ENCODE measurements at places on chromosomes 6 and 20.

DNA sequence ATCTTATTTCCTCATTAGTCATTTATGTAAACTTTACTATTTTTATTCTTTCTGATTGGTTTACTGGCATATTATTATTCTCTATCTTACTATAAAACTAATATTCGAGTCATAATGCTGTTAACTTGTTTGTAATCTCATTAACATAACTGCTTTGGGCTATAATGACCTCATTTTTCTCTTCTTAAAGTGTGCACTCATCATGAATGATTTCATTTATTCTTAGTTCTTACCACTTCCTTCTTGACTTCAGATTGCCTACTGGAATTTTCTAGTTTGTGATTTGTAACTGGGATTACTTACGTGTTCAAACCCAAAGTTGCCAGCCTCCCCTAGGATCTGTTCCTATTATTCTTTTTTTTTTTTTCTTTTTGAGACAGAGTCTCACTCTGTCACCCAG lies 91.8 kb upstream of the TNFAIP3 start:
- DNase-seq, result no peak

- DNase-seq, result no peak
Observed at GRCh38 chr6:165106261-165106660, 203.1 kb downstream of the C6orf118 start.

DNA sequence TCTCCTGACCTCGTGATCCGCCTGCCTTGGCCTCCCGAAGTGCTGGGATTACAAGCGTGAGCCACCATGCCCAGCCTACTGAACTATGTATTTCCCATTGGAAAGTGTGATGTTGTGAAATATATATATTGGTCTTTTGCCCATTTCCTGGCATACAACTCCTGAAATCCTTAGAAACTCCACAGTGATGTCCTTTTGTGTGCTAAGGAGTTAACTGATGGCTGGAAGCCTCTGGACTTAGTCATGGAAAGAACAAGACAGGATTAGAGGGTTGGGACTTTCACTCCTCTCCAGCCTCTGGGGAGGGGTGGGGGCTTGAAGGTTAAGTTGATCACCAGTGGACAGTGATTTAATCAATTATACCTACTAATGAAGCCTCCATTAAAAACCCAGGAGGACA lies 7.1 kb downstream of the PANK2 start:
- no peak for DNase-seq

DNA sequence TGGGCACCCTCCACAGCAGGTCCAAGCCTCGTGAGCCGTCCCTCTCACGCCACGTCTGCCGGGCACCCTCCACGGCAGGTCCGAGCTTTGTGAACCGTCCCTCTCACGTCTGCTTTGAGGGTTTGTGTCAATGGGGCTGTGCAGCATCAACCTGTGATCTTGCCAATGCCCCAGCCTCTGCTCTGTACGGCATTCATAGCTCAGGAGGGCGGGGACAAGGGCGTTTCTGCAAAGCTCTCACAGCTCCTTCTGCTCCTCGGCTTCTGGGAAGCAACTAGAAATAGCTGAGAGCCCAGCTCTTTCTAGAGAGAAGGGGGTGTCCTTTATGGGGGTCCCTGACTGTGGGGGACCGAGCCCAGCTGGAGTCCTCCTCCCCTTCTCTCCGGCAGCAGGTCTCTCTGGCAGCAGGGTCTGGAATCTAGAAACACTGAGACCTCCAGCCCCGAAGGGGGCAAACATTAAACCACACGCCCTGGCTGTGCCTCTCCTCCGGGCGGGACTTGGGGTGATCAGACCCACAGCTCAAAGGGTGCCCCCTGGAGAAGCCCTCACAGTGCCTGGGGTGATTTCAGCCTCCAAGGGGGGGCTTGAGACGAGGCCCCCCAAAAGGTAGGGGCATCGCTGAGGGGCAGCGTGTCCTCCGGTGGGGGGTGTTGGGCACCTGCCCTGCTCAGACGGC lies 41.2 kb upstream of the CHRNA4 start:
- no peak for DNase-seq

DNA sequence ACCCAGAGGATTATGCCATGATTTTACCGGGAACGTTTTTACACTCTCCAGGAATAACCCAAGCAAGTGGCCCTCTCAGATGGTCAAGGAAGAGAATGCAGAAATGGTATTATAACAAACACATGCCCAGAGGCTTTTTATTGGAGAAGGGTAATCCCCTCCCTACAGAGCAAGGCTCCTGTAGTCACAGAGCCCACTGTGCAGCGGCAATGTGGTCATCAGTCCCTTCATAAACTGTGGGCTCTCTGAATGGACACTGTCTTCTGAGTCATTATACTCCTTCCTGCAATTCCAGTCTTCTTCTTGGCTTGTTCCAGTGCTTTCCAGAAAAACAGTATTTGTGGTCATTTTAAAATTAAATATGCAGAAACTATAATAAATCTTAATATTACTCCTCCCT lies 74.7 kb downstream of the LAMA4 start:
- no peak for DNase-seq

- DNase-seq, result no peak
Observed at GRCh38 chr6:51099201-51099600, 280.5 kb downstream of the TFAP2B start.

GRCh38 chr20:35972462-35972861 lies 4.1 kb downstream of the CNBD2 start:
- peak; percentile 69 for DNase-seq

DNA sequence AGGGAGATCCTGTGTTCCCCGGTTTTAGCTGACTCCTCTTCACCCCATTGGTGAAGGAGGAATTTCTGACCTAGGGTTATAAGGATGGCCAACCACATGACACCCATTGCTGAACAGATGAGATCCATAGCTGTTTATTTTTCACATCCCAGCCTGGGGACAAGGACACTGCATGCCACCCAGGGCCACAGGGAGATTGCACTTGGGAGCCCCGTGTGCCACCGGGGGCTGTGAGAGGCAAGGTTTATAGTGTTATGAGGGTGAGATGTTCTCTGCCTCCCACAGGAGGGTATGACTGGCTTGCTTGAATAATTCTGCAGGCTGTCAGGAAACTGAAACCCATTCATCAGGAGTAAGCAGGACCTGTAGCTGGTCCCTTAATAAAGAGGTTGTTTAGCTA lies 14.7 kb upstream of the SLPI start:
- DNase-seq, result no peak

DNA sequence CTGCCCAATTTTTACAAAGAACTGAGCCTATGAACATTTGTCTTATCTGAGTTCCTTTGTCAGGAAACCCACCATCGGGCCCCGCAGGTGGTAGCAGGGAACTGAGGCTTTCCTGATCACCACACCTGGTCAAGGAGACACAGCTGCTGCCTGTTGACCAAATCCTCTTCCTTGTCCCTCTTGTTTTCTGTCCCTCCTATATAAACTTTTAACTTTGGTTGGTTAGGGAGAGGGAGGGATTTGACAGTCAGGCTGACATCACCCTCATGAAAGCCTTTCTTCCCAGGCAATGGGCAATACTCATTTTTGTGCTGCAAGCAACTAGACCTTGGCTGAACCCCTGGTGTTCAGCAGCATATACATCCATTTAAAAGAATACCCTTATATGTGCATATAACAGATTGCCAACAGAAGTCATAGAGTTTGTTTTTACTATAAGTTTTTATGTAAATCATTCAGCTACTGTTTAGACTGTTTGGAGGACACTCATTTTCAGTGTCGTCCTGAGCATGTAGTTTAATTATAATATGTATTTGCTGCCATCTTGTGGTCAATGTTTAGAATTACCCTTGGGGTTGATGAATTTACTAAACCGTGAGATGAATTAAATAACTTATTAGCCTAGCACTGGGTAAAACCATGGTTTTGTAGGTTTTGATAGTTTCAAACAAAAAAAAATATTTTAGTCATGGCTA lies 17.0 kb downstream of the CRISP1 start:
- DNase-seq, result peak; percentile 78

GRCh38 chr20:8183526-8183925 lies 51.5 kb downstream of the PLCB1 start:
- no peak for DNase-seq

- DNase-seq, result no peak
Observed at GRCh38 chr6:113691260-113691656, 165.9 kb upstream of the MARCKS start.

GRCh38 chr20:35334311-35335101 lies 42.3 kb upstream of the FAM83C start:
- no peak for DNase-seq

GRCh38 chr20:35339636-35340035 lies 47.4 kb upstream of the FAM83C start:
- no peak for DNase-seq

DNA sequence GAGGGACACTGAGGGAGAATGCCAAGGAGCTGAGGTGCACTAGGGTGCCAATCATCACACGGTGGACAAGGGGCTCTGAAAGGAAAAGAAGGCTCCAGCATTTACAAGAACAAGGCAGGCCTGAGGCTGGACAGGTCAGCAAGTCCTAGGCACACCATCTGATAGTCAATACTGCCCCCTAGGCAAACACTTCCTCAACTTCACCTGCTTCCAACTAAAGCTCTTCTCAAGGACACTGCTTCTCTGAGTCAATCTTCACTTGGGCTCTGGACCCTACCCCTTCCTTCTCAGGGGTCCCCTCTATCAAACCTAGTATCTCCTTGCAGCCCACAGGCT lies 37.7 kb upstream of the SLC4A11 start:
- no peak for DNase-seq

- no peak for DNase-seq
Observed at GRCh38 chr20:33679758-33680485, 5.7 kb upstream of the NECAB3 start.

DNA sequence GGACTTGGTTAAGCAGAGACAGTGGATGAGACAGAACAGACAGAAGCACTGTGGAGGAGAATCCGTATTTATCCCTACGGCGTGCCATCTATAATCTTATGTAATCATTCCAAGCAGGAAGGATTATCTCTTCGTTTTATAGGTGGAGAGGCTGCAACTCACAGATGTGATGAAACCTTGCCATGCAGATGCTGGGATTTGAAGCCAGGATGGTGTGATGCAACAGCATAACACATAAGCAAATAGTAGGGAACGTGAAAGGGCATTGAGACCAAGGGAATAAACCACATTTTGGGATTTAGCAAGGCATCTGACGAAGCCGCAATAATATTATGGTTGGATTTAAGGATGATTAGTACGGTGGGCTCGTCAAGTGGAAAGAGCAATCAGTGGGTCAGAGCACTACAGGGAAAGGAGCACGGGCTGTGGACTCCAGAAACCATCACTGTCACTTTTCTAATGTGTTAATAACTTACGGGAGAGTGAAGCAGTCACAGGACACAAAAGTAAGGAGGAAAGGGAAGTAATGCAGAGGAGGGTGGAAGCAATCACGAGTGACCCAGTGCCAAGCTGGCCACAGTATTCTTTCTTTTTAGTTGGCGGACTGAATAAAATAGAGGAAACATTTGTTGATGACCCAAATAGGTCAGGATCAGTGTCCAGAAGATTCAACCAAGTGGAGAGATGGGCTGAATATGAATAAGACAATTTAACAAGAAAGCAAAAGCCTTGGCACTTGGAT lies 119.6 kb upstream of the EDN1 start:
- DNase-seq, result no peak

DNA sequence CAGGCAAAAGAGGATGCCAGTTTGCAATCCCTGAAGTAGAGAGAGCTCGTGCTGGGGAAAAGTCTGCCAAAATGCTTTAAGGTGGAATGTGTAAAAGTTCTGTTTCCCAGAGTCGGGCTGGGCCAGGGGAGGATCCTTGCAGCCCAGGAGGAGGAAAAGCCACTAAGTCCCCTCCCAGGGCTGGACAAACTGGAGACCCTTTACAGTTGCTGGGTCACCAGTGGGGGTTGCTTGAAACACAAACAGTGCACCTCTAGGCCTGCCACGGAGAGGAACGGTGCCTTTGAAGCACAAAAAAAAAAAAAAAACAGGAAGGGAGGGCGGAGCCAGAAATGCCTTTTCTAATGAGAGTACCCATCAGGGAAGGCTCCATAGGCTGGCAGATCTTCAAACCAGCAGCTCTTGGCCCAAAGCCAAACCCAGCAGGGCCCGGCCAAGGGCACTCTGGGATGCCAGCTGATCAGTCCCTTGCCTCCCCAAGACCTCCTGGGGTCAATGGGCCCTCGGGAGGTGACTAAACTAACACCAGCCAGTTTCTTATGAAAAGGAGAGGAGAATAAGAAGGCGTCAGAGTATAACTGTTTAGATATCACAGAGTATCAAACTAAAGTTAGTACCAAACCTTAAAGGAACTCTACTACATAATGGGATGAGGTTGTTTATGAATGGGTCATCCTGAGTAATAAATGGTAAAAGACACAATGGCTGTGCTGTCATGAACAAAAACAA lies 23.7 kb downstream of the HLA-A start:
- peak; percentile 66 for DNase-seq

GRCh38 chr20:51760905-51761546 lies 7.2 kb downstream of the ATP9A start:
- DNase-seq, result no peak

- no peak for DNase-seq
Observed at GRCh38 chr6:37459981-37460800, 27.2 kb downstream of the CMTR1 start.

DNA sequence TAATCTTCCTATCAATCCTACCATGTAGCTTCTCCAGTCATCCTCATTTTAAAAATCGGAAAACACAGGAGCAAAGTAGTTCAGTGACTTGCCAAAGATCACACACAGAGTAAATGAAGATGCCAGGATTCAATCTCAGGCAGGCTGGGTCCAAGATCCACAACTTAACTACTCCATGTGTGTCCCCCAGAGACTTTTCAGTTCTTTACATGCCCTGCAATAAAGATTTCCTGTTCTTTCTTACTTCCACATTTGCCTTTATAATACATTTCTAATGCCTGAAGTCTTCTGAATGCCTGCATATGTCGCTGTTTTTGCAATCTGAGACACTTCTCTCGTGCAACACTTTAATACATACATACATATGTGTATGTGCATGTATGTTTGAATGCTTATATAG lies 121.7 kb upstream of the MARCKS start:
- no peak for DNase-seq

DNA sequence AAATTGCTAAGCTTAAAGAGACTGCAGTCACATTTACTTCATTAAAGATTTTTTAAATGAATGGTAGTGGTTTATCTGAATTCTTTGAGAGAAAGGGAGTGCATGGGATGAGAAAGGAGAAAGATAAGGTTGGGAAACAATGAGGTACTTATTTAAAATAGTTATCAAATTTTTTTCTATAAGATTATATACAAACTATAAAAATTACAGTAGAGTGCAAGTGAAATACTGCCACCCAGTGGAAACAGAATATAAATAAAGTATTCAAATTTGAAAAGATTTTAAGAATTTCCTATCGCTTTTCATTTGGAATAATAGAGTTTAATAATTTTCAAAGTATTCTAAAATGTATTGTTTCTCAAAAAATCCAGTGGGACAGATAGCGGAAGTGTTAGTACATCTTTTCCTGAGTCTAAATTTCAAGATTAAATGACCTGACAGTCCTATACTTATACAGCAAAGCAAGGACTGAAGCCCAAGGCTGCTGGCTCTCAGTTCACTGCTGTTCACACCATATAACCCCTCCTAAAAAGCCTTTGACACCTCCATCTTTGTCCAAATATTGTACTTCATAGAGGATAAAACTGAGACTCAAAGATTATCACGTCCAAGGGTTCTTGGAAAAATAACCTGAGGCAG lies 31.1 kb downstream of the EPM2A start:
- no peak for DNase-seq

Data from NCI-H446 (cell line).